T-helper 17 cell (primary cell): ENCODE measurements at places on chromosomes 16 and 17.

- DNase-seq = no peak
These were observed 97.6 kb upstream of the DNAH17 start for GRCh38 chr17:78674595-78675315.

GRCh38 chr17:63988741-63989621, 9.2 kb upstream of the PRR29 start:
- no peak for DNase-seq

GRCh38 chr17:5128905-5129535, 13.2 kb downstream of the USP6 start:
- no peak for DNase-seq

GRCh38 chr16:73713251-73713650, 583.4 kb upstream of the PSMD7 start:
- no peak for DNase-seq

DNA sequence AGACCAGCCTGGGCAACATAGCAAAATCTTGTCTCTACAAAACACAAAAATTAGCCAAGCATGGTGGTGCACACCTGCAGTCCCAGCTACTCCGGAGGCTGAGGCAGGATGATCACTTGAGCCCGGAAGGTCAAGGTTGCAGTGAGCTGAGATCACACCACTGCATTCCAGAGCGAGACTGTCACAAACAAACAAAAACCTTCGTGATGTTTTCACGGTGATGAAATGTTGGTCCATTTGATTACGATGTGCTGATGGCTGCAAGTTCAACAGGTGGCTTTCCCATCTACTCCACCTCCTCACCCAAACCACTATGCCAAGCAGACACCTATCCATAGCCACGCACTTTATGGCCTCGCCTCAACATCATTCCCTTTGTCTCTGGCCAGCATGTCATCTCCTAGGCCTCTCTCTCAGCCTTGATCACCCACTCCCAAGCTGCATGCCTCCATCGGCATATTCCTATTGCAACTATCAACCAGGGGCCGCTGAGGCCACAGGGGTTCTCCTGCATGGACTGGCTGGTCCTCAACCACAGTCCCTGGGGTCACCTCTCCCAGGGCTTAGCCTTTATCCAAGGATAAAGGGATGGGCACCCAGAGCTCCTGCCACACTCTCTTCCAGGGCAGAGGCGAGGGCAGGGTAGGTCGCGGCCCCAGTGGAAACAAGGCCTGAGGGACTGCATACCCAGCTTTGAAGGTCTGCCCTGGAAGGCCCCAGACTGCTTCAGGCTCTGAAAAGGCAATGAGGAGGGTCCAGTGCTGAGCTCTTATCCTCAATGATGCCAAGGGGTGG, 17.1 kb upstream of the ALOX15B start:
- no peak for DNase-seq

GRCh38 chr17:1136748-1137147, 43.0 kb downstream of the ABR start:
- no peak for DNase-seq

- peak; percentile 57 for DNase-seq
These were observed 58.5 kb upstream of the CREBBP start for GRCh38 chr16:3938843-3939624.

DNA sequence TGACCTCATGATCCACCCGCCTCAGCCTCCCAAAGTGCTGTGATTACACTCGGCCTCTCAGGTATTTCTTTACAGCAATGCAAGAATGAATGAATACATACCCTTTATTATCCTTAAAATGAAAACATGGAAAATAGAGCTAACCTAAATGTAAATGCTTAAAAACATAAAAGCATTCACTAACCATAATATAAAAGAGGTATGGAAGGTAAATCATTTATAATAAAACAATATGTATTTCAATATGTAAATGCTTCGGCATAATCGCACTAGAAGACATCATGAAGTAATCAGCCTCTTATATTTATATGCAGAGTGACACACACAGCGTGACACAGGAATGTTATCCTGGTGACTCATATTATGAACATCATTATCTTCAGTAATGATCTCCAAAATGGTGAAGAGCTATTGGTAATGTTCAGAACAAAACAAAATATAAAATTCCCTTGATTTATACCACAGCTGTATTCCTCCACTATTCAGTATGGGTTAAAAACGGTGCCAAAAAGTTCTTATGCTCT, 53.9 kb downstream of the AIPL1 start:
- no peak for DNase-seq

DNA sequence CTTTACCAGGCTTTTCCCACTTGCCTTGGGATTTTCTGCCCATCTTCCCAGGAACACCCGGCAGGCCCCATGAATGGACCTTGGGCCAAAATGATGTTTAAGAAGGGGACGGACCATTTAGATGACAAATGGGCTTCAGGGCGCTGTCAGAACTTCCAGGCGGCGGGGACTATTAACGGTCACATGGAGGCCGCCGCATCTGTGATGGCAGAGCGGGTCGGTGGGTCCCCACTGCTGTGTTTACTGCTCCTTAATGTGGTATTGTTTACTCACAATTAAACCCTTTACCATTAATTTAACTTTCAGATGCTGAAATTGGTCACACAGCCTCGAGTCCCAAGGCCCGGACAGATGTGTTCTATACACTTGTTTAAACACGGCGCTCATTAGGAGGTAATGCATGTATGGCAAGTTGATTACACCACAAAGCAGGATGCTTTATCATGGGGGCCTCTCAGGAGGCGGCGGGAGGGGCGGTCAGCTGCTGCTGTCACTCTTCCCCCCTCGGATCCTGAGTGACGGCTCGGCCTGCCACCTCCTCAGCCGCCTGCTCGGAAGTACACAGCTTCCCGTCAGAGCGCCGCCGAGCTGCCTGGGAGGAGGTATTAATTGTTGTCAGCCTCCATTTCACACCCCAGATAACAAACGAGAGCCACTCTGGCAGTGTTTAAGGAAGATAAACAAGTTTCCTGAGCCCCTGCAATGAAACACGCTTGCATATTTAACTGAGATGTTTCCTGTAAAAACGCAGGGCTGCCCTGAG, 83.9 kb upstream of the IRX3 start:
- no peak for DNase-seq

GRCh38 chr17:18957831-18958230, 5.9 kb downstream of the SLC5A10 start:
- DNase-seq = no peak

- DNase-seq = no peak
These were observed 23.9 kb upstream of the WSB1 start for GRCh38 chr17:27269974-27270373.
